Muscle of back (tissue), 13 donors: ENCODE measurements at places on chromosomes 2 and 18.

DNA sequence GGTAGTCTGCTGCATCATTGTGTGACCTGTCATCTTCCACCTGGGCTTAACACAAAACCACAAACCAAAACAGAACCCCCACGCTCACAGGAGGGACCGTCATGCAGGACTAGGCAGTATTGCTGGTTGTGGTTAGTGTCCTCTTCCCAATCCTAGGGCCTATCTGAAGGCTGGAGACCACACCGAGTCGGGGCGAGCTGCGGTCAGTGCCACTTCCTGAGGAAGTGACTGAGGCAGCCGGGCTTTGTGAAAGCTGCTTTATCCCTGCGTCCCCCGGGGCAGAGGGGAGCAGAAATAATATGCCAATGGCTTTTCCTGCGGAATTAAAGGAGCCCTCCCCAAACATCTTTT, 22.9 kb downstream of the ZNF532 start:
- DNase-seq, result peak; percentile 58

DNA sequence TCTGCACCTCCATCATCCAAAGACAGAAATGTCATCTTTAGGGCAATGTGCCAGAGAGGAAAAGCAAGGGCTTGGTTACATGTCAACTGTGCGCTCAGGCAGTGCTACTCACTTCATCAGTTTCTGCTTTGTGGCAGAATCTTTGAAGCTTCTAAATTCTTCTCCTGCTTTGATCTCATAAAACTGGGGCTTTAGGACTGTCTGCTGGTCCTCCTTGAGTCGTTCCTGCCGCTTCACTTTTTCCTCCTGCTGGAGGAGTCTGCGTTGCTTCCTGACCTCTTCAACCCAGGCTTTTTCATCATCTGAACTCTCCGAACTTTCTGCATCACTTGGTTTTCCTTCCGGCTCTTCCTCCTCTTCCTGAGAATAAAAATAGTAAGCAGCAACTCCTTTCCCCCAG, 100.8 kb downstream of the NOL10 start:
- no peak for DNase-seq

DNA sequence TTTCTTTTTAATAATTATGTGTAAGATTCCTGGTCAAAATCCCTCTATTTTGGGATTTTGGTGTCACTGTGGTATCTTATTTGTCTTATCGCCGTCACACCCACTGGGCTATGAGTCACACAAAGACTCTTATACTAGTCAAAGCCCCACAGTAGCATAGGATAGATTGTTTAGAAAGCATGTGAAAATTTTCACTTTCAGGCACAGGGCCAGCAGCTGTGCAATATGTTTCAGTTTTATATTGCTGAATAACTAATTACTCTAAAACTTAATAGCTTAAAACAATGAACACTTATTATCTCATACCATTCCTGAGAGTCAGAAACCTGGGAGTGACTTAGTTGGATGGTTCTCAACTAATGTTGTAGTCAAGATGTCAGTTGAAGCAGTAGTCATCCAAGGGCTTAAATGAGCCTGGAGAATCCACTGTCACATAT, 24.0 kb downstream of the CFAP210 start:
- peak; percentile 7 for DNase-seq

- DNase-seq, result no peak
Measured at GRCh38 chr18:13107074-13107473, 111.5 kb upstream of the LDLRAD4 start.

DNA sequence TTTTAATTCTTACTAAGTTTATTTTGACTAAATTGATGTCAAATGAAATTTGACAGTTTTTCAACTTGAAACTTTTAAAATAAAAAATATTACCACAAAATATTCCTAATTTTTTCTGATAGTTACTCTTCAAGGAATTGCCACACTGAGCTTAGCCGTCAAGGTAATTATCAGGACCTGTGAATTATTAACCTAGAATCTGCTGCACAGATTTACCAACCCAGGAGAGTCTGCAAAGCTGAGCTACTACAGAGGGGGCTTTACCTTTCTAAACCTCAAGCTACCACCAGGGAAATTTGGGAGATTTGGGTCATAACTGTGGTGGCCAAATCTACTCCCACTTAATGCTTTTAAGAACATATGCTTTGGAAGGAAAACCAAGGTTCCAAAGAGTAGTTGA, 324.6 kb downstream of the CCDC178 start:
- DNase-seq, result no peak

DNA sequence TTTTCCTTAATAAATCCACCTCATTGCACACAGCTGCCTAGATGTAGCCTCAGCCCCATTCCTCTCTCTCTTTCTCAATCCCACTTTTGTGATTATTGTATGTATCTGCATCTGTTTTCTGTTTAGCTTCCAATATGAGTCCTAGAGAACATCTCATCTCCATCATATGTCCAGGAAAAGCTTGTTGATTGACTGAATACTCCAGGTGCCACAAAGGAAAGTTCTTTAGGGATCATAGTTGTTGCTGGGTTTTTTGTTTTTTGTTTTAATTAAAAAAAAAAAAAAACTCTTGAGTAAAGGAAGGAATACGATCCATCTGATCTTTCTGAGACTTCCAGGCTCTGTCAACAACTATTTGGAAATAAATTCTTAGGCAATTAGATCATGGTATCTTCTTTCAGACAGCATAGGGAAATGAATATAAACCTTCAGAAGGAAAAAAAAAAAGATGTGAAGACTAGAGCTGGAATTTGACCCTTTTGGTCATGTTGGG, 42.5 kb downstream of the KIAA2012 start:
- DNase-seq, result peak; percentile 77

DNA sequence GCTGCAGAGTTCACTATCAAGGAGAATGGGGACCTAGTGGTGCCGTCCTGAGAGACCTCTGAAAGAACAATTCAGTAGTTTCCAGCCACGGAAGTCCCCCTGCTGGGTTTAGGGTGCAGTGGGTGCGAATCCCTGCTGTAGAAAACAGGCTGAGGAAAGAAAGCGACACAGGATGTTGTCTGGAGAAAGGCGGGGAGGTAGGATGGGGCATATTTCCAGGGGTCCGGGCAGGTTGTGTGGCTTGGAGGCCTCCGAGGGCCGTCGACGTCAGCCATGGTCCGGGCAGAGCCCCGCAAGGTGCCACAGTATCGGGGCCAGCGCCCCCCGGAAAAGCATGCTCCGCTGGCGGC, 807 bp upstream of the CREB1 start:
- no peak for DNase-seq

- DNase-seq, result no peak
Measured at GRCh38 chr2:194745557-194746146, 911.4 kb upstream of the SLC39A10 start.

GRCh38 chr2:234444893-234445292, 52.0 kb downstream of the ARL4C start:
- DNase-seq, result no peak

DNA sequence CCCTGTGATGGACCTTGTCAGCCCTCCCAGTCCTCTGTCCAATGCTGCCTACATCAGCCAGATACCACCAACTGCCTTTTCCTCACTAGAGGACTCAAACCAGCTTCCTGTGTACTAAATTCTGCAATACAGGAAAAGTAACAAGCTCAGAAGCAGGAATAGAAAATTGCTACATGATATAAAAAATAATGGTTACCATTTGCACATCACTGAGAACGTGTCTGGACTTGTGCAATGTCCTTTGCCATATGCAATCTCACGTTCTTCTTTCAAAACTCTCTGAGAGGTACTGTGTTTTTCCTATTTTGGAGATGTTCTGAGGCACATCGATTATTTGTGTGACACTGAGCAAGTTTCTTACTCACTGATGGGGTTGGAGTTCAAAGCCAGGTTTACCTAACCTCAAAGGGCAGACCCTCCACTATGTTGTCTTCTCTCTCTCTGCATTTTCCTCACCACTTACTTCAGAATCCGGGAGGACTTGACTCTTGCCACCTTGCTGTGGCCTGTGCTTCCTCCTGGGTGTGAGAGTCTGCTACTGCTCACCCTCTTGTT, 12.1 kb downstream of the UPP2 start:
- DNase-seq, result no peak

GRCh38 chr2:55156326-55156725, 75.8 kb downstream of the CLHC1 start:
- peak; percentile 57 for DNase-seq

GRCh38 chr2:201513271-201513670, 61.7 kb downstream of the STRADB start:
- no peak for DNase-seq

- peak; percentile 48 for DNase-seq
Measured at GRCh38 chr18:34834897-34835296, 124.8 kb downstream of the DTNA start.

DNA sequence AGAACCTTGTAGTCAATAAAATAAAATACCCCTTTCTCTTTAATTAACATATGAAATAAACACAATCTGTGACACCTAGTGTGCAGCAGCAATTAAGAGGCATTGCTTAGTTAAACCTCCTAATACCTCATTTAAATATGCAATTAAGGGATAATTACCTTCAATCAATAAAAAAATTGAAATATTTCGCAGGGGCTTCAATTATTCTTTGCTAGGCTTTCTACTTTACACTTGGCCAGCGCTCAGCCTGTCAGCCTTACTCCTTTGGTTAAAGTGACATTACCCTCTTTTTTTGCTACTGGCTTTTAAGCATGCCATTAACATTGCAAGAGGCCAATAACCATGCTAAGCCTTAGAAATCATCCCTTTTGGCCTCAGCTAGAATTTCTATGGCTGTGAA, 327.5 kb upstream of the ZNF521 start:
- DNase-seq, result no peak

DNA sequence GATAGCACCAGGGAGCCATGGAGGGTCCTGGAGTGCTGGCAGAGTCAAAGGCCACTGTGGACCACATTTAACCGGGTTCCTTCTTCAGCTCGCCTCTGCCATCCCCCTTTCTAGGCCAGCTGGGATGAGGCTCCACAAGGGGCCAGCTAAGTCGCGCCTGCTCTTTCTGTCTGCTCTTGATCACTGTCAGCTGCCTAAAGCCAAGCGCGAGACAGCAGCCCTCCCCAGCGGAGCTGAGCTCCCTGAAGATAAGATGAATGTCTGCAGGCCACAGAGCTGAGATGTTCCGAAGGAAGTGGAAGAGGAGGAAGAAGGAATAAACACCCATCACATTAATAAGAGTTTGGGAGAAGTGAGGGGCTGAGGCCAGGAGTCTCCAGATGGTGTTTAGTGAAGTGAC, 99.6 kb downstream of the CELF4 start:
- no peak for DNase-seq

DNA sequence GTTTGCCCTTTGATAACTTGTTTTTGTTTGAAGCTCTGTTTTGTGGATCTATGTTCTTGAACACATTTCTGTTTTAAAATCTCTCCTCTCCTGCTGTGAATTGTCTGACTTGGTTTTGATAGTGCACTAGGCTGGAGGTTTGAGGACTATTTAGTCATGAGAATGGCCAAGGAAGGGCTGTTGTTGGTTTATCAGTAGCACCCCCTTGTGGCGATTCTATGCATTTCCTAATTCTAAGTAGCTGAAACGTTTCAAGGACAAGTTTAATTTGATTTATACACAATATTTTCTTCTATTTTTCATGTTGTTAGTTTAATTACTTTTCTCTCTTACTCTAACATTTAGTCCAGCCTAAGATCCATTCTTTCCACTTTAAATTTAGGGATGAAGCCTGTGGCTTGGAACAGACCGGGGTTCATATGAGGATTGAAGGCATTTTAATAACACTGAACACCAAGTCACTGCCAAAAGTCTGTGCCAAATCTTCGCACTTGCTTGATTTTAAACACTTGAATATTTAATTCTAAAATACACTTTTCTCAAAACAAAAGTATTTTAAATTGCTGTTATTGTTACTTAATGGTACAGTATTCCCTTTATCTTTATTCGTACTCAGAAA, 166.0 kb downstream of the SOCS6 start:
- DNase-seq, result peak; percentile 36

- DNase-seq, result peak; percentile 72
Measured at GRCh38 chr2:127155947-127156346, 49.0 kb upstream of the BIN1 start.

GRCh38 chr2:102172745-102173144, 14.1 kb upstream of the IL1RL2 start:
- no peak for DNase-seq

DNA sequence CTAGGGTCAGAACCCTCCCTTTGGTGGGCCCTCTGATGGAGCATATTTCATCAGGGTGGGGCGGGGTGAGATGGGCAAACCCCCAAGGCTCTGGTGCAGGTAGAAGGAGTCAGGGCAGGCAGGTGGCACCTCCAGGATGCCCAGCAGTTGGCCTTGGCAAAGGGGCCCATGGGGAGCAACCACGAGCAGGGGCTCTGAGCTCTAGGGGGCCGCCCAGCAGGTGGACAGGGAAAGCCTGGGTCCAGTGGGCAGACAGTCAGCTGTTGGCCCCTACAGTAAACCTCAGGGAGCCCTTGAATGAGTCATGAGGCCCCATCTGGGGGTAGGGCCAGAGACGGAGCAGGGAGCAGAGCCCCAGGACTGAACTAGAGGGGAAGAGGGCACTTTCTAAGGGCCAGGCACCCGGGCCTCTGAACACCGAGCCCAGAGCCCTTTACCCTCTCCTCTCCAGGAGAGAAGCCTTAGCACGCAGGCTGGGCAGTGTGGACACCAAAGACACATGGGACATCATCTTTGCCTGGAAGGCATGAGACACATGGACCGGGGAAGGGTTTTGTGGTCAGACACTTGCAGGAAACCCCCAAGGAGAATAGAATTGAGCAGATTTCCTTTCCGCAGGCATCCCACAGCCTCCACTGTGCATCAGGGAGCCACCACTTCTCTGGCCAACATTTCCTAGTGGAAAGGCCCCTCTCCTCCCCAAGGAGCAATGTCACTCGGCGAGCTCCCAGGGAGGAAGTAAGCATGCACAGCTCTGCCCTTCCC, 257.3 kb downstream of the GLI2 start:
- DNase-seq, result no peak

GRCh38 chr2:160407393-160408172, 86.0 kb downstream of the RBMS1 start:
- no peak for DNase-seq

- DNase-seq, result no peak
Measured at GRCh38 chr2:49259926-49260325, 105.6 kb upstream of the FSHR start.

DNA sequence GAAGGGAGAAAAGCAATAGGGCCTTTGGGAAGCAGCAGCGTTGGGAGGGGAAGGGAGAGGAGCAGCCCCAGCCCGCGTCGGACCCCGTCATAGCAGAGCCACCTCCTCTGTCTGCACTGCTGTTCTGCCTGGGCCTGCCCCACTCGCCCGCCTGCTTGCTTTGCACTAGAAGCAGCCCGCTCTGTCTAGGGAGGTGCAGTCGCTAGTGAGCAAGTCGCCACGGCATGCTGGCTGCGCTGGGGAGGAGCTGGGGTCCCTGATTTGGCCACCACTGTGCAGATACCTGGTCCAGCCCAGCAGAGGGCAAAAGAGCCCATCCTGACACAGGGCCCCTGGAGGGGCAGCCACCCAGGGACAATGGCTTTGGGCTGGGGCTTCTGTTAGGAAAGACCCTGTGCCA, 8.0 kb upstream of the TMEM214 start:
- no peak for DNase-seq

GRCh38 chr2:75162897-75163296, 36.4 kb downstream of the TACR1 start:
- DNase-seq, result no peak

GRCh38 chr2:136117391-136117841, 533 bp downstream of the CXCR4 start:
- peak; percentile 78 for DNase-seq

GRCh38 chr2:126793885-126794613, 104.6 kb upstream of the TEX51 start:
- DNase-seq, result no peak

GRCh38 chr2:237591141-237591881, 777 bp upstream of the RAB17 start:
- DNase-seq, result no peak

GRCh38 chr2:28199995-28200679, 192.5 kb upstream of the FOSL2 start:
- no peak for DNase-seq

GRCh38 chr2:235833971-235834620, 334.1 kb downstream of the GBX2 start:
- DNase-seq, result no peak
